ENCODE measurements at places on chromosomes 16 and 17. TPM values are rescaled to one million over a fixed set of nuclear protein-coding genes. Genes with fewer than 3 reads are reported as not detected.

Gene TPSG1
- total RNA-seq, result not detected

Gene TLCD1
- total RNA-seq, result not detected

Gene PABPN1L
- total RNA-seq, result not detected

Gene PLK1
- 3.3 TPM for total RNA-seq

Gene PIK3R5
- 5.0 TPM for total RNA-seq

Gene SLC16A6
- 0.22 TPM for total RNA-seq

Gene CIBAR2
- not detected for total RNA-seq

Gene CMTM2
- not detected for total RNA-seq

Gene TBC1D26
- total RNA-seq, result not detected

Gene ZSWIM7
- 20.9 TPM for total RNA-seq

Gene MRPL10
- total RNA-seq, result 61.3 TPM

Gene CDRT15L2
- not detected for total RNA-seq

Gene KRT27
- total RNA-seq, result not detected

Gene PRSS27
- 0.51 TPM for total RNA-seq

Gene TP53TG3
- not detected for total RNA-seq

Gene MGAT5B
- total RNA-seq, result not detected

Gene CACNG4
- total RNA-seq, result 0.63 TPM

Gene KRT32
- total RNA-seq, result not detected

Gene ZNF598
- total RNA-seq, result 11.4 TPM

Gene KRTAP9-8
- not detected for total RNA-seq

Gene PRR35
- not detected for total RNA-seq

Gene LGALS9
- total RNA-seq, result 9.7 TPM

Gene SLC52A1
- total RNA-seq, result not detected

Gene SNX20
- total RNA-seq, result 0.89 TPM

Gene KRT28
- total RNA-seq, result not detected

Gene CKLF
- 11.5 TPM for total RNA-seq

Gene ZMYND15
- total RNA-seq, result not detected

Gene ALDH3A1
- 1.8 TPM for total RNA-seq

Gene HOXB7
- 0.24 TPM for total RNA-seq

Gene CETP
- total RNA-seq, result not detected

Gene ABCC11
- not detected for total RNA-seq

Gene TBX6
- total RNA-seq, result 0.43 TPM

Gene EZH1
- total RNA-seq, result 30.5 TPM

Gene DECR2
- 10.6 TPM for total RNA-seq

Gene OR3A2
- not detected for total RNA-seq

Gene HSD11B2
- not detected for total RNA-seq

Gene TBC1D3L
- total RNA-seq, result 3.7 TPM

Gene CDH15
- total RNA-seq, result not detected

Gene CCDC137
- total RNA-seq, result 3.8 TPM

Gene ABCA10
- total RNA-seq, result 1.3 TPM

Gene SPATA2L
- total RNA-seq, result 12.7 TPM

Gene SLFN14
- not detected for total RNA-seq

Gene NPIPA8
- not detected for total RNA-seq

Gene RPH3AL
- total RNA-seq, result 13.1 TPM

Gene TBC1D3E
- total RNA-seq, result not detected

Gene FNDC8
- not detected for total RNA-seq

All from right atrium auricular region (tissue), 2 donors.